ENCODE measurements at places on chromosomes 16 and 17.

GRCh38 chr16:13795131-13795530 lies 124.8 kb upstream of the ERCC4 start:
- no peak for DNase-seq

GRCh38 chr16:69351309-69352027 lies at the start of gene TMED6:
TSS of gene TMED6 (minus strand) at chr16:69351786. CDS start at chr16:69351753, 33 bp downstream.
- no peak for DNase-seq

GRCh38 chr16:2082171-2082982 lies 34.6 kb downstream of the TSC2 start:
- DNase-seq, result no peak

- DNase-seq, result no peak
Observed at GRCh38 chr17:77253611-77254051, 112.9 kb downstream of the SEC14L1 start.

GRCh38 chr17:71725811-71726210 lies 395.0 kb upstream of the SOX9 start:
- no peak for DNase-seq

- no peak for DNase-seq
Observed at GRCh38 chr16:86789621-86790051, 211.3 kb downstream of the FOXL1 start.

- DNase-seq, result no peak
Observed at GRCh38 chr16:22751685-22752084, 62.3 kb upstream of the HS3ST2 start.

- no peak for DNase-seq
Observed at GRCh38 chr16:47519546-47519945, 58.4 kb downstream of the PHKB start.

- DNase-seq, result peak; percentile 92
Observed at GRCh38 chr16:85286951-85287814, 174.9 kb upstream of the CIBAR2 start.

DNA sequence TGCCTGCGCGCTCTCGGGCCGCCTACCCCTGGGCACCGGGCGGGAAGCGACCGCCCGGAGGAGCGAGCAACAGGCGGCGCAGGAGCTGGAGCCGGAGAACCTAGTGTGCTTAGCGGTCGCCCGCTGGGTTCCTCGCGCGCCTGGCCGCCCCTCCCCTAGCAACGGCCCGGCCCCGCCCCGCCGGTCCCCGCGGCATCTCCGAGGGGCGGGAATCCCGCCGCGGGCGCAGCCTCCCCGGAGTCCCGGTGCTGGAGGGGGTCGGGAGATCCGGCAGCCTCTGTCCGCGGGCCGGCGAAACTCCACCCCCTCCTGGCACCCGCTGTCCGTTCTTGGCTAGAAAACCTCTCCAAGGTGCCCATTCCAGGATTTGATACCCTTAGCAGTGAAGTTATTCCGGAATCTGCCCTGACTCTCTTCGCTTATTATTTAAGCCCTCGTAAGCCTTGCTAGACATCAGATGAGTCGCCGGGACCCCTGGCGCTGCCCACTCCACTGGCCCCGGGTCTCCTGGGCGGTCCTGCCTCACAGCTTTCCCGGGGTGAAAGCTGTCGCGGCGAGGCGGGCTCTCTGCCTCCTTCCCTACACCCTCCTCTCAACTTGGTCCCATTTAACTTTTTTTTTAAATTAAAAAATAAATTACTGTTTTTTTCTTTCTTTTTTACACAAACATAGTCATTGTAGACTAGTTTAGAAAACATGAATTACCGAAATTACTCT lies at the start of gene RPRML:
TSS of gene RPRML (minus strand) at position 107 of the 717 bp plus-strand sequence. CDS start 246 bp downstream, outside the sequence.
- peak; percentile 72 for DNase-seq

- no peak for DNase-seq
Observed at GRCh38 chr16:27650073-27650701, 100.2 kb downstream of the KATNIP start.

GRCh38 chr16:27152121-27152520 lies 51.2 kb upstream of the KDM8 start:
- no peak for DNase-seq

GRCh38 chr17:3800362-3801271 lies at the start of gene ITGAE:
TSS of gene ITGAE (minus strand) at chr17:3801188. CDS start at chr17:3801144, 44 bp downstream.
- DNase-seq, result no peak

DNA sequence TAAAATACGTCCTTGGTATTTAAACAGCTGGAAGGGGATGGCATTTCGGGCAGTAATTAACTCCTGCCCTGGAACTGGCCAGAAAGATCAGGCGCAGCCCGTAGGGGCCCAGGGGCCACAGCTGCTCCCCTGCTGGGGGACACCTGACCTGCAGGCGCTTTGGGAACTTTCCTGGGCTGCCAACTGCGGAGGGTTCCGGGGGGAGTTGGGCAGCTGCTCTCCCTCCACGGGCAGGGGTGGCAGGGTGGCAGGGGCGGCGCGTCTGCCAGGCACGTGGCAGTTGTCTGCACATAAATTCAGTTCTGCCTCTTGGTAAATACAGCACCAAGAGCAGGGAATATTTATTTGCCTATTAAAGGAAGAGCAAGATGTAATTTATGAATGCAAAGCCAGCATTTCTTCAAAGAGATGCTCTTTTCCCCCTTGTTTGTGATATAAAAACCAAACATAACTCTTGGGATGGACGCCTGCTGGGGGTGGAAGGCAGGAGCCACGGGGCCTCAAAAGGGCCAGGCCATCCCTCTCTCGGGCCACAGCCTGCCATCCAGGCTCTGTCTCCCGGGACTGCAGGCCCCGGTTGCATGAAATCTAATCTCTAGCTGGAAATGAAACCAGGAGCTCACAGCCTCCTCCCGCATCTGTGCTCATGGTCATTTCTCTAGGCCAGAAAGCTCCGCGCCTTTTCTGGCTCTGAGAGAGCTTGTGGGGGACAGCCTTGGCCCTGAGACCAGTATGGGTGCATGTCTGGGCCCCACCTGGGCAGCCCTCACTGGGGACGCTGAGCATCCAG lies 29.9 kb upstream of the CHMP6 start:
- no peak for DNase-seq

GRCh38 chr17:50479522-50480141 lies 972 bp downstream of the RSAD1 start:
- peak; percentile 83 for DNase-seq

- no peak for DNase-seq
Observed at GRCh38 chr17:53142890-53143289, 679.8 kb upstream of the KIF2B start.

GRCh38 chr16:56520251-56520577 lies 390 bp upstream of the BBS2 start:
- no peak for DNase-seq

DNA sequence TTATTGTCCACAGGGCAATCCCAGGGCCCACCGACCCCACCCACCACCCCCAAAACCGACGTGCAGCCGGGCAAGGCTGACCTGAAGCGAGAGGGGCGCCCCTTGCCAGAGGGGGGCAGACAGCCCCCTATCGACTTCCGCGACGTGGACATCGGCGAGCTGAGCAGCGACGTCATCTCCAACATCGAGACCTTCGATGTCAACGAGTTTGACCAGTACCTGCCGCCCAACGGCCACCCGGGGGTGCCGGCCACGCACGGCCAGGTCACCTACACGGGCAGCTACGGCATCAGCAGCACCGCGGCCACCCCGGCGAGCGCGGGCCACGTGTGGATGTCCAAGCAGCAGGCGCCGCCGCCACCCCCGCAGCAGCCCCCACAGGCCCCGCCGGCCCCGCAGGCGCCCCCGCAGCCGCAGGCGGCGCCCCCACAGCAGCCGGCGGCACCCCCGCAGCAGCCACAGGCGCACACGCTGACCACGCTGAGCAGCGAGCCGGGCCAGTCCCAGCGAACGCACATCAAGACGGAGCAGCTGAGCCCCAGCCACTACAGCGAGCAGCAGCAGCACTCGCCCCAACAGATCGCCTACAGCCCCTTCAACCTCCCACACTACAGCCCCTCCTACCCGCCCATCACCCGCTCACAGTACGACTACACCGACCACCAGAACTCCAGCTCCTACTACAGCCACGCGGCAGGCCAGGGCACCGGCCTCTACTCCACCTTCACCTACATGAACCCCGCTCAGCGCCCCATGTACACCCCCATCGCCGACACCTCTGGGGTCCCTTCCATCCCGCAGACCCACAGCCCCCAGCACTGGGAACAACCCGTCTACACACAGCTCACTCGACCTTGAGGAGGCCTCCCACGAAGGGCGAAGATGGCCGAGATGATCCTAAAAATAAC lies 3.0 kb downstream of the SOX9 start:
- peak; percentile 54 for DNase-seq

DNA sequence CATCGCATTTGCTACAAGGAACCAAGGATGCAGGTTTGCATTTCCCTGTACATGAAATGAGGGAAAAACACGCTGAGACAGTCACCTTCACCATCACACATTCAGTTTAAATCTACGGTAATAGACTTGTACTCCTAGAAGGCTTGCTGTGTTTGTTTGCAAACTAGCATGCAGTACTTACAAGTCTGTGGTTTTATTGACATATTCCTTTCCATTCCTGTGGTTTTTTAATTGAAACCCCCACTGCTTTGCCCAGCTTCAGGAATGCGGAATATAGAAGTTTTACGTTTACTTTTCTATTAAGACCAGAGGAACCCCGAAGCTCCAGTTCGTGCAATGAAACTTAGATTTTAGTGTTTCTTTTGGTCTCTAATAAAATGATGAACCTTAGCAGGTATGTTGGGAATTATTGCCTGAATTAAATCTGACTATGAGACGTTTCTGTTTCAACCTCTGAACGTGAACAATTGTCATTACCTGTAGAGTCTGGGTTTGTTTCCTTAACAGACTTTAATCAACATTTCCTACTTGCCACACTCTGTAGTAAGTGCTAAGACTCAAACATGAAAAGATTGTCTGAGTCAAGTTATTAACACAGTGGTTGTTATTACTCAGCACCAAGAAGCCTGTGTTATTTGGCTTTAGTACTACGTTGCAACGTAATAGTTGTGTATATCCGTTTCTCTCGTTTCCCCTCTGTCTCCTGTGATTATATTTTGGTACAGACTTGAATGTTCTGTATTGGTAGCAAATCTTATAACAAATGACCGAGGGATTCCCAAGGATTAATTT lies 793.3 kb upstream of the GOT2 start:
- no peak for DNase-seq

- no peak for DNase-seq
Observed at GRCh38 chr16:2142942-2143877, 5.2 kb upstream of the RAB26 start.

DNA sequence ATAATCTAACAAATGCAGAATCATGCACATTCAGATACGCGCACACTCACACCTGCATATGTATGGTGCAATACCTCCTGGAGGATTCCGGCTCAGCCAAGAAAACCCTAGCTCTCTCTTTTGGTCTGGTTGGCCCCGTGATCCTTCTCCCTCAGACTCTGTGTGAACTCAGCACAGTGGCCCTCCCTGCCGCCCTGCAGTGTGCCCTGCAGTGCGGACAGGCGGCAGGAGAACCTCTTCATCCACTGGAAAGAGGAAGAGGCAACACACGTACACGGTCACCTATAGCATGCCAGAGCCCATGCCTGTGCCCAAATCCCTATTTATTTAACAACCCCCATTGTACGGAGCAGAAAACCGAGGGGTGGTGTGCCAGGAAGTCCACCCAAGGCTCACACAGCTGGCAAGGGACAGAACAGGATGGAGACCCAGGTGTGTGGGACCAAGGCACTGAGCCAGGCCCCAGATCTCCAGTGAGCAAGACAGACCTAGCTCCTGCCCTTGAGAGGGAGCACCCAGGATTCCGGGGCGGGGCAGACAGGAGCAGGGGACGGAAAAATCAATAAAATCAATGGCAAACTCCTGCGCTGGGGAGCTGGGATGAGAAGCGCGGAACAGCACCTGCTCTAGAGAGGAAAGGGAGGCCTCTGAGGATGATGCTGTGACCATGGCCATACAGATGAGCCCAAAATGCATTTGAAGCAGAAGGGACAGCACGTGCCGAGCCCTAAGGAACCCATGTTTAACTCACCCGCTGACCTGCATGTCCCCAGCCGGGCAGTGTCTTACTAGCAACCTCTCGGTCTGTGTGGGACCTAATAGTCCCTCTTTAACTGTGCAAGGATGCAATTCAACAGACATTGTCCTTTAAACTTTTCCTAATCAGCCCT lies 54.7 kb upstream of the CIBAR2 start:
- DNase-seq, result peak; percentile 64

DNA sequence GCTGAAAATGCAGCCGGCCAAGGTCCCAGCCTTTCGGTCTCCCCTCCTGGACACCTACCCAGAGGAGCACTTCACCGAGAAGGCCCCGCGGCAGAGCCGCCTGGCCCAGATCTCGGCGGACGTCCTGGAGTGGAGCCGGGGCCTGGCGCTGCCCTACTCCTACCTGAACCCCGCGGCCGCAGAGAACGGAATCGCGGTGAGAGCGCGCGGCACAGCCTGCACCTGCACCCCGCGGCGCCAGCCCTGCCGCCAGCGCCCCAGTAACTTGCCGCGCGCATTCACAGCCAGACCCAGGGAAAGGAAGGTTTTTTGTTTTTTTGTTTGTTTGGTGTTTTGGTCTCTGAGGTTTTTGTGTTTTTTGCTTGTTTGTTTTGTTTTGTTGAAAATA lies 15.2 kb downstream of the ALOX12B start:
- no peak for DNase-seq

DNA sequence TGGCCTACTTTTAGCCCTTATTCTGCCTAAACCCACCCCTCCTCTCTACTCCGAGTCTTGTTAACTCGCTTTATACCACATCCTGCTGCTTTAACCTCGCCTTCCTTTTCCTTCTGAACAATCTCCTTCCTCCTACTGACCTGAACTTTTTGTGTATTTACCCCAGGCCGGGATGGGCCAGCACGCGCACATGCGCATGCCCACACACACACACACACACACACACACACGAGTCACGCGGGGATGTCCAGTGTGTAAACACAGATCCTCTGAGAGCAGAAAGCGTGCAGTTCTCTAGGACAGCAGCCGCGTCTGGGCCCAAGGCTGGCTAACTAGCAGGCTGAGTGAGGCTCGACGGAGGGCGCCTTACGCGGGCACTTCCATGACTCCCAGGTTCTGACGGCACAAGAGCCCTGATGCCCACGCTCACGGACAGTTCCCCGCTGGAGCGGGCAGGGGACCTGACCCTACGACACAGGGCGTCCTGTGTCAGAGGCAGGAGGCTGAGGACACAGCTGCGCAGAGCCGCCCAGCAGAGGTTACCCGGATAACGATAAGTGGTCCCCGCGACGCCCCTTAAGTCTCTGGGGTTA lies 610 bp downstream of the PIK3R5 start:
- peak; percentile 23 for DNase-seq

DNA sequence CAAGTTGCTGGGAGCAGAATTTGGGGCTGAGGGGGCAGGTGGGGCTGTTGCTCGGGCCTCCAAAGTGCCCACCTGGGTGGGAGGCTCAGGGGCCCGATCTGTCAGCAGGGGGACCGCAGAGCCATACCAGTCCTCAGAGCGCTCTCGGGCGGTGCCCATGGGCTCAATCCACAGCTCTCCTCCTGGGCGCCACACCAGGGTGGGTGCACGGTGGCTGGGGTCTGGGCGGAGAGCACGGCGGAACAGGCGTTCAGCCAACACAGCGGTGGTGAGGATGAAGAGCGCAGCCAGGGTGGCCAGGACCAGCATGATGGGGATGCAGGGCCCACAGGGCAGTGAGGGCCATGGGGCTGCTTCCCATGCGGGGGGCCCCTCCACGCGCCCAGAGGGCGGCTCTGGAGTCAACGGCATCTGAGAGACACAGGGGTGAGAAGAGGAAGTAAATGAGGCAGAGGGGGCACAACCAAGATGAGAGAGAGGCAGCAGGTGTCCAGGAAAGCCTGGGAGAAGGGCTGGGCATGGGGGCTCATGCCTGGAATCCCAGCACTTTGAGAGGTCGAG lies 1.2 kb downstream of the C16orf54 start:
- no peak for DNase-seq

GRCh38 chr17:5773816-5774360 lies 189.6 kb upstream of the NLRP1 start:
- DNase-seq, result no peak

GRCh38 chr16:2443555-2443954 lies 14.3 kb downstream of the CCNF start:
- no peak for DNase-seq

- DNase-seq, result no peak
Observed at GRCh38 chr16:19841184-19841583, 43.5 kb downstream of the GPRC5B start.
